Fibroblast of lung (primary cell): ENCODE measurements at places on chromosomes 2 and 18.

GRCh38 chr2:2296400-2296799, 34.7 kb downstream of the MYT1L start:
- DNase-seq: no peak

DNA sequence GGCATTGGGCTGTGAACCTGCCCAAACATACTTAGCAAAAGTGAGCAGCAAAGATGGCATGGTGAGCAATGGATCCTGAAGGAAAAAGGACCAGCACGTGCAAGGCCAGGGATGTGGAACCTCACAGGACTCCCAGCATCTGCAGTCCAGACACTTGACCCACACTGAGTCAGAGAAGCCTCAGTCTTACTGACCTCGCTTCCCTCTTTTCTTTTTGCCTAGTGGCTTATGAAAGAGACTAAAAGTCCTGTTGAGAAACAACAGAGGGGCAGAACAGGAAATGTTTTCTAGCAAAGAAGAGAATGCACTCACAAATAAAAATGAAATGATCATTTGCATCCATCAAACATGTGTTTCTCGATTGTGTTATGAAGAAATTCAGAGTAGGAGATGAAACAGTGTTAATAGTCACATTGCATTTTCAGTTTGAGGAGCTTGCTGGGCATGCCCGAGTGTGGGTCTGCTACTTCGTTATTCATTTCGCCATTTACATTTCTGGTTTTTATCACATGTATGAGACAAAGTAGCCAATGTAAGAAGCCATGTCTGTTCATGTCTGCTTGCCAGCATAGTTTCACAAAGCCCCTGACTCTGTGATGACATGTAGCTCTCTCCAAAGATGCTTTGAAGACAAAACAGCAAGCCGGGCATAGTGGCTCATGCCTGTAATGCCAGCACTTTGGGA, 118.4 kb downstream of the INO80D start:
- DNase-seq: peak; percentile 6

DNA sequence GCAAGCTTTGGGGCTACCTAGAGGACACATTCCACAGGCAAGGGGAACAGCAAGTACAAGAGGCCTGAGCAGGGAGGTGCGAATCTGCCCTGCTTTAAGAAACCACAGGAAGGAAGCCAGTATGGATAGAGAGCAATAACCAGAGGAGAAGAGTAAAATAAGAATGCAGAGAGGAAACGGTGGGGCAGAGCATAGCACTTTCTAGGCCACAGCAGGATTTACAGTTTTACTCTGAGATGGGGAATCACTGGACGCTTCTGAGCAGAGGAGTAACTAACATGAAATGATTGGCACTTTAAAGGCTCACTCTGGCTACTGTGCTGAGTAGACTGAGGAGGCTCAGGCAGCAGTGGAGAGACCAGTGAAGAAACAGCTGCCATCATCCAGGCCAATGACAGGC, 23.8 kb downstream of the AAK1 start:
- DNase-seq: no peak

- peak; percentile 86 for DNase-seq
Observed at GRCh38 chr2:85255813-85256594, 71.8 kb downstream of the TGOLN2 start.
